ENCODE measurements at places on chromosomes 2 and 18.
A peak's percentile ranks its signal among the peaks of the same experiment; 100 is the strongest.

DNA sequence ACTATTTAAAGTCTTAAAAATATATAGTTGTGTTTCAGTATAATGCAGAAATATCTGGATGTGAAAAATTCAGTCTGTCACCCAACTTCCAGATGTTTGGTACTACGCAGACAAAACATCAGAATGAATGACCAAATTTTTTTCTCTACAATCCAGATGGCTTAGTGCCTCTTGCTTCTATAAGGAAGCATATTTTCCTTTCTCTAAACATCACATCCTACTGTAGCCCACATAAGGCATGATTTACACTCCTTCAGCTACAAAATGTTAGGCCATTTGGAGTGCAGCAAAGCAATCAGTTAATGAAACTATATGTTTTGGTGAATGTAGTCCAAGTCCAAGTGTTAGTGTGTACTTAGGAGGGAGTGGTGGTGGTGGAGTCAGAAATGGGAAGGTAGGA is 162.9 kb upstream of the SIX2 start:
- DNase-seq, result no peak

DNA sequence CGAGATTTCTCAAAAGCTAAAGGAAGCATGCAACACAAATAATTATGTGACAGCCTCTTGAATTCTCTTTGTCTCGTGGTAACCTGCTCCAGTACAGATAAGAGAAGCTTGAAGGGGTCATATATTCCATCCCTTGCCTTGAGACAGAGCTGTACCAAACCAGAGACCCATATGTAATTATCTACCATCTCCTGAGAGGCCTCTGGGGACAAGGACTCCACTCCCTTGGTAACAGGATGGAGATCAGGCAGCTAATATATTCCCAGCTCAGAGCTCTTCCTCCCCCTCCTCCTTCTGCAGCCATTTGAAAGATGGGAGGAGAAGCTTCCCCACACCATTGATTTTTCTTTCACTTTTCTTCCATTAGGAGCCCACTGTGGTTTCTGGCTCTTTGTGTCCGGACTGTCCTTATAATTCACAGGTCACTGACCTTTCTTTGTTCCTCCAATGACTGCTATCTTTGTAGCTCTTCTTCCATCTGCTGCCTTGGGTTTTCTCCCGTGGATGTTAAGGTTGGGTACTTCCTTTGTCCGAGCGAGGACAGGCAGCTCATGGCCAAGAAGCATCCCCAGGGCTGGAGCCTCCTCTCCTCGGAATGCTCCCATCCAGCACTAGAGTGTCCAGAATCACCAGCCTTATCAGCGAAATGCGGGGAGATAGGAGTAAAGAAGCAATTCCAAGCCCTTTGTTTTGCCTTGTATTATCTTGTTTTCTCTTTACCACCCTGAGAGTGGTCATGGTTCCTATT is 72.6 kb upstream of the STPG4 start:
- no peak for DNase-seq

DNA sequence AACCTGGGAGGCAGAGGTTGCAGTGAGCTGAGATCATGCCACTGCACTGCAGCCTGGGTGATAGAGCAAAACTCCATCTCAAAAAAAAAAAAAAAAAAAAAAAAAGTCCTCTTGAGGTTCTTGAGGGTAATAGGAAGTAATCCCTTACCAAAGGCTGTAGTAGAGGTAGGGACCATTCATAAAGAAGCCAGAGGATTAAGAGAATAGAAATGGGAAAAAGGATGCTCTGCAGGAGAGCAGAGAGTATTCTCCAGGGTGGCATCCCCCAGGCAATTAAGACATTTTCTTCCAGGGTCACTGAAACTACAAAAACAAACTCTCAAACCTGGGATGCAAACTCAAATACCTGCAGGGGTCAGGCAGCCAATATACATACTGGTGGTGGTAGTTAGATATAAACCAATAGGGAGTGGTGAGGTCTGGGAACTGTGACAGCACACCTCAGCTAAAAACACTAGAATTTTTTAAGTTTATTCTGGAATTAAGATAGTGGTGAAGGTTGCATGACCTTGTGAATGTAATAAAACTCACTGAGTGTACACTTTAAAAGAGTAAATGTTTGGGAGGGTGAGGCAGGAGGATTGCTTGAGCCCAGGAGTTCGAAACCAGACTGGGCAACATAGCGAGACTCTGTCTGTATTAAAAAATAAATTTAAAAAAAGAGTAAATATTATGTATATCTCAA is 24.7 kb downstream of the RAPH1 start:
- DNase-seq, result no peak

DNA sequence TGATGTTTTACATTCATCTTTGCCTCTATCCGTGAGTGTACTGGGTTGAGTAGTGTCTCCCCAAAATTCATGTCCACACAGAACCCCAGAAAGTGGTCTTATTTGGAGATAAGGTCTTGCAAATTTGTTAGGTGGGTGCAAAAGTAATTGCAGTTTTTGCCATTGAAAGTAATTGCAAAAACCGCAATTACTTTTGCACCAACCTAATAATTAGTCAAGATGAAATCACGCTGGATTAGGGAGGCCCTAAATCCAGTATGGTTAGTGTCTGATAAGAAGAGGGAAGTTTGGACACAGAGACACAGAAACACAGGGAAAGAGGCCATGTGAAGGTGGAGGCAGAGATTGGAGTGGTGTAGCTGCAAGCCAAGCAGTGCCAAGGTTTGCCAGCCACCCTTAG is 57.8 kb upstream of the SPRED2 start:
- no peak for DNase-seq

DNA sequence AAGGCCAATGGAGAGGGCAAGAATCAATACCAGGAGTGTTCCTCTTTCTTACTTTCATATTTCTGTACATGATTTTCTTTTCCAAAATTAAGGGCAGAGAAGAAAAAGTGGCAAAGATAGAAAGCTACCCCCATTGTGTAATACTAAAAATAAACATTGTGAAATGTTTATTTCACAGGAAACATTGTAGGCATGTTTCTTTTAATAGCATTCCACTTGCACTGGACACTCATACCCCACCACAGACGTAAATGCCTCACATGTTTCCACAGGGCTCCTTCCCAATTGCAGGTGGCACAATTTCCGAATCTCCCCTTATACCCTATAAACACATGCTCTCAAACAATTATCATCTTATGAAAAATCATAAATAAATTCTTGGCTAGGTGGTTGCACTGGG is 645.1 kb upstream of the SETBP1 start:
- no peak for DNase-seq

DNA sequence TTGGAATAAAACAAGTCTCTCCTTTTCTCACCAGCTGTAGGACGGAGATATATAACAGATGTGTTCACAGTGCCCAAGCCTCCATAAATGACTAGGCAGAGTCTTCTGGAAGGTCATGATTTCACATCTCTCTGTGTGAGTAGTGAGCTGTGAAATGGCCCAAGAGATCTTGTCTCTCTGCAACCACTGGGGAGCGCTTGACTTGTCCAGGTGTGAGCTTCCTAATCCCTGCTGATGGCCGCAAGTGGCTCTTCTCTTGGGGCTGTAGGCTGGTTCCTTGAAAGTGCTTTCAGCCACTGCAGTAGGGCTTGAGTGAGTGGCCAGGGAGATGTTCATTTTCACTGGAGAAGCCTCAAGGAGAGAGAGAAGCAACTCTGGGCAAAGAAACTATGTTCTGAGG is 38.1 kb upstream of the OTOS start:
- DNase-seq, result no peak

DNA sequence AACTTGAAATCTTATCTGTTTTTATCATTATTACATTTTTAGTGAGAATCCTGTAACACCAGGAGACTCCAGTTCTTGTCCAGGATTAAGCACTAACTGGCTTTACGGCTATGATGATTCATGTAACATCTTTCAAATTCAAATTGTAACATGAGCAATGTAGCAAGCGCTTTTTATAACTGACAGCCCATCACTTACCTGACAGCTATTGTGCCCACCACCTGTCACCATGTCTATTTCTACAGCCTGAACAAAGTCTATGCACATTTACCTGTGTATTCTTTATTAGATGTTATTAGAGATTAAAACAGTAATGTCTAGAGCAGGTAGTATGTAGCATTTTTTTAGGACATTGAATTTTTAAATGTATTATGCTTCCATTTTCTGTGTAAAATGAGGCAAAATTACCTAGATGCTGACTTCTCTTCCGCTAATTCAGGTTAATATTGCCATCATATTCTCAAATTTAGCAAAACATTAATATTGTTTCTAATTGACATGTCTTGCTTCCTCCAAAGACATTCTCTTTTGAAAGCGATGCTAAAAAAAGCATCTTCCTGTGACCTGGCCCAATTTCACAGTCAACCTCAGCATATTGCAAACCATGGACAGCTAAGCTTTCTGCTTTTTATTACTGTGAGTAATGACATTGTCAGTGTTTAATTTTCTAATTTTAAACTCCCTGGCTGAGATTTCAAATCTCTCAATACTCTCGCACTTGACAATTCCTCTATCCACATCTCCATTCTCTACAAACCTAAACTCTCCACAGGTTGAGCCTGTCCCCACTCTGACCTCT is 37.8 kb downstream of the RIT2 start:
- no peak for DNase-seq

- no peak for DNase-seq
These were observed 171.0 kb downstream of the ANAPC1 start for GRCh38 chr2:111712940-111713515.

DNA sequence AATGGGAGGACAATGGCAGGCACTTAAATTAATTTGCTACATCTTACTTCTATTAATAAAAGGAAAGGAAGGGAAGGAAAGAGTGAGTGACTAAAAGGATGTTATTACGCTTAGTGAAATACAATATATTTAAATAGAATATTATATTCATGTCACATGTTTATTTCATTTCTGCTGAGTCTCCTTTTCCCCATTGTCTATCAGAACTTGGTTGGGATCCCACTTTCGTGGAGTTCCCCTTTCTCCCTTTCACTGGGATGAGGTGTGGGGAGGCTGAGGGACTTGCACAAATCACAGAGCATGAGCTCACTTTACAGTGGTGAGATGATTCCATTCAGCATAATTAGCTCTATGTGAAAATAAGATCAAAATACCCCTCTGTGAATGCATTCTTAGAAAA is 730.6 kb downstream of the TSN start:
- DNase-seq, result no peak

GRCh38 chr2:11213090-11213638 is 57.9 kb downstream of the SLC66A3 start:
- DNase-seq, result no peak

DNA sequence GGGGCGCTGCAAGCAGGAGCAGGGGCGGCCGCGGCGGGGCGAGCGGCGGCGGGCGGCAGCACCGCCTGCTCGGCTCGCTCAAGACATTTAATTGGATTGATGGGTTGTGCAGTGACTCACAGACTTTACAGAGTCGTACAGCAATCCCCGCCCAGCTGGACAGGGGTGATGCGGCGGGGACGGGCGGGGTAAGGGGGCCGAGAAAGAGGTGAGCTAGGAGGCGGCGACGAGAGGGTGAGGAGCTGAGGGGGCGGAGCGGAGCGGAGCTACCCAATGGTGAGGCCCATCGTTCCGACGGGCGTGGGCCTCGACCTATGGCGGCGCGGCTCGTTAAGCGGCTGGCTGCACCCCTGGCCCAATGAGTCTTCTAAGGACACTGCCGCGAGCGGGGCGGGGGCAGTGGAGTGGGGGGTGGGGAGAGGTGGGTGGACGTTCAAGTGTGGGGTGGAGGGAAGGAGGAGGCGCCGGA is 97.1 kb upstream of the SERTAD2 start:
- DNase-seq, result peak; percentile 100

- no peak for DNase-seq
These were observed 128.9 kb downstream of the DTNB start for GRCh38 chr2:25544445-25544844.

DNA sequence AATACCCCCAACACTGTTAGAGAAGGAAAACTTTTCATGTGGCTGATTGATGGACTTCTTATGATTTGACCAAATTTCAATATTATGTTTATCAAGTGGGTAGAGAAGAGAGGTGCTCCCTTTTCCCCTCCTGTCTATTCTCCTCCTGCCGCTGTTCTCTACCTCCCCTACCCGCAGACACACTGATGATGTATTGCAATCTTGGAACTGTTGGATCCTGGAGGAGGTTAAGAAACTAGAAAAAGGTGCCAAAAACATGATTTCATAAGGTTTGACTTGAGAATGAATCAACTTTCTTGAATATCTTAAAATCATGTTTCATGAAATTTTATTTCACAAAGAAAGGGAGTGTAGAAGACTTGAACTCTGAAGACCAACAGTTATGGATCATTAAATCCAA is 125.8 kb downstream of the MEIS1 start:
- DNase-seq, result no peak

GRCh38 chr2:195700480-195700879 is 43.5 kb downstream of the SLC39A10 start:
- DNase-seq, result no peak
